RCC 7860 (cell line): ENCODE measurements at places on chromosomes 7 and 10.
A peak's percentile ranks its signal among the peaks of the same experiment; 100 is the strongest.

- DNase-seq: peak; percentile 79
These were observed 52.5 kb upstream of the NFKB2 start for GRCh38 chr10:102342958-102343357.

DNA sequence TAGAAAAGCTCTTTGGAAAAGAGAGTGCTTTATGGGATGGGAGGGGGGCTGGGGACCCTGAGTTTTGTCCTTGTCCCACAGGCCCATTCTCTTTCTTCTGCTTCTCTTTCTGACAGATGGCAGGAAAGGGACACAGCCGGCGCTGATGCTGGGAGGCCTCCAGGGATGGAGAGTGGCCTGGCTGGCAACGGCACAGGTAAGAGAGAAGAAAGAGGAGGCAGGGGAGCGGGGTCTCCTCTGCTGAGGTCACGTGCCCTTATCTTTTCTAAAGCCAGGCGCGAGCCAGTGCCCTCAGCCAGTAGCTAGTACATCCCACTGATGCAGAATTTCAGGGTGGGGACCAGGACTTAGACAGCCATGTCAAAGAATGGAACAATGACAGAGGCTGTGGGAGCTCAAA, 9.2 kb downstream of the ZNF775 start:
- no peak for DNase-seq

GRCh38 chr7:53110425-53110824, 75.0 kb downstream of the POM121L12 start:
- no peak for DNase-seq

- peak; percentile 61 for DNase-seq
These were observed 24.4 kb downstream of the TMEM273 start for GRCh38 chr10:49163741-49164140.

- no peak for DNase-seq
These were observed 346.5 kb upstream of the GALNT17 start for GRCh38 chr7:70785427-70785826.

DNA sequence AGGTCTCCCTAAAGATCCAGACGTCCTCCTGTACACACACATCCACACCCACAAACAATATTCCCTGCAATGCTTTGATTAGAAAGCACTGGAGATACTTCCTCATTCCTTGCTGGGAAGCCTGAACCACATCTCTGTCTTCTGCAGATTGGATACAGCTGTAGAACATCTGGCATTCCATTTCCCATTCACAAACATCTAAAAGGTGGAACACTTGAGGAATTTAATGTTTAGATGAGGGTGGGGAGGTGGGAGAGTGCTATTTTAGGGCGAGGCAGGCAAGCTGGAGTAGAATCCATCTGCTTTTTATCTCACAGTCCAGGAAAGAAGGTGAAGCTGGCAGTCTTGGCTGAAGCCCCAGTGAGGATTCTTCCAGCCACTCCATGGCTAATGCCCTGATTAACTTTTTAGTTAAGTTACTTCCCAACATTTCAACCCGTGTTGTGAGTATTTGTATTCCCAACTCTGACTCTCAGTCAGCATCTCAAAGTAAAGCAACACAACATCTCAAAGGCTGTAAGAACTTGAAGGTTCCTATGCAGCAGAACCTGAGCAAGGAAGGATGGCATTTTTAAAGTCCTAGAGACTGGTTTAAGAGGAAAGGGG, 46.1 kb downstream of the CYTH3 start:
- no peak for DNase-seq

DNA sequence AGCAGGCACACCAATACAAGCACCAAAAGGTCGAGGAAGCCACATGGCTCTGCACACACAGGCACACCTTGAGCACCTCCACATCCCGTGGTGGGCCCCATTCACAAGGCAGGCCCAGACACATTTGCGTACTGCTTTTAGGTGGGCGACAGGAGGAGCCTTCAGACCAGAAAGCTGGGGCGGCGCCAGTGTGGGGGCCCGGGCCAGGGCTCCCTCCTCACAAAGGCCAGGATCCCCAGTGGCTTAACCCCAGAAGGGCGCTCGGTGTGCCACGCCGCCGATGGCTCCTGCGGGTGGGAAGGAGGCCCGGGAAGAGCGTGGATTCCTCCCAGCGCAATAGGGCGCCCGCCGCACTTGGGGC, 2.8 kb upstream of the SMARCD3 start:
- no peak for DNase-seq

DNA sequence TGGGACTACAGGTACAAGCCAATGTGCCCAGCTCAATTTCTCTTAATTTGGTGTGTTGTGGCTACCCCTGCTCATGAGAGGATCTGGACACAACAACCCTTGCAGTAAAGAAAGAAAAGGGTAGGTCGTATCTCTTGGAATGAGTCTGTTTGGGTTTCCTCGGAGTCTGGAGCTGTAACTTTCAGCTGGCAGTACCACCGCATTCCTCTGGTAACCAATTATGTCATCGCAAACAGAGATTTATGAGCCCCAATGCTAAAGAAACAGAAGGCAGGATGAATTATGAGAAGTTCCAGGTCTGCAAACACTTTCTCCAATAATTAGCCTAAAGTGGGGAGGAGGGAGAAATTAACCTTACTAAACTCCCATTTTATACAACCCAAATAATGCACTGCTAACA, 186.6 kb upstream of the NRP1 start:
- no peak for DNase-seq

- no peak for DNase-seq
These were observed 9.7 kb upstream of the BICC1 start for GRCh38 chr10:58502956-58503355.

DNA sequence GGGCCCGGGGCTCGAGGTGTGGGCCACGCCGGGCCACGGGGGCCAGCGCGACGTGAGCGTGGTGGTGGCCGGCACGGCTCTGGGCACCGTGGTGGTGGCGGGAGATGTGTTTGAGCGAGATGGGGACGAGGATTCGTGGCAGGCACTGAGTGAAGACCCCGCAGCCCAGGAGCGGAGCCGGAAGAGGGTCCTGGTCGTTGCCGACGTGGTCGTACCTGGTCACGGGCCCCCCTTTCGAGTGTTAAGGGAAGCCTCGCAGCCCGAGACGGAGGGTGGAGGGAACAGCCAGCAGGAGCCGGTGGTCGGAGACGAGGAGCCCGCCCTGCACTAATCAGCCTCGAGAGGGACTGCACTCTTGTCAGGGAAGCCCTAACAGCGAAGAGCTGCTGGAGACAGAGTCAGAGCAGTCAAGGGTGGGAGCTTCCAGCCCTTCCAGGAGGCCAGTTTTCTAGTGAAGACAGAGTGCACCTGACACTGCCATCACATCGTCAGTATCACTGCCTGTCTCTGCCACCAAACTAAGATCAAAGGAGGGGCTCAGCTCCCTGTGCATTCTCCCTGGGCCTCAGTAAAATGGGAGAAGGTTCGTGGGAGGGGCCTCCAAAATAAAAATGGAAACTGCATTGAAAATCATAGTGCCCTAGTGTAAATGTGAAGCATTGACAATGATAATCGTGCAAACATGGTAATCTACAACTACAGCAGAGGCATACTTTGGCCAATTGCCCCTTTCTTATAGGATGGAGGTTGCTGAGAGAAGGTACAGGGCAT, 1.3 kb downstream of the MBLAC1 start:
- DNase-seq: no peak

DNA sequence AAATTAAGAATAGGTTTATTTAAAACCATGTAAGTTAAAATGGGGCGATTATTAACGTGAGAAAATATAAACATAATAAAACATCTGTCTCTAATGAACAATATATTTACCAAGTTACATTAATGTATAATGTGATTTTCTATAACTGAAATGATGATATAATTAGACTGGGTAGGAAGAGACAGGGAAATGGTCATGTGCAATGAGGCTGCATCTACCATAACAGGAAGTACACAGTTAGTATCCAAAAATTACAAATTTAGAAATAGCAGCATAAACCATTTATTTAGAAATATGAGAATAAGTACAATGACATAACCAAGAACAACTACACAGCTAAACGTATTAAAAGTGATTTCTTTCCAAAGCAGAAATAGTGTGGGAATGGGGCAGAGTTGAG, 25.8 kb upstream of the BET1 start:
- no peak for DNase-seq

DNA sequence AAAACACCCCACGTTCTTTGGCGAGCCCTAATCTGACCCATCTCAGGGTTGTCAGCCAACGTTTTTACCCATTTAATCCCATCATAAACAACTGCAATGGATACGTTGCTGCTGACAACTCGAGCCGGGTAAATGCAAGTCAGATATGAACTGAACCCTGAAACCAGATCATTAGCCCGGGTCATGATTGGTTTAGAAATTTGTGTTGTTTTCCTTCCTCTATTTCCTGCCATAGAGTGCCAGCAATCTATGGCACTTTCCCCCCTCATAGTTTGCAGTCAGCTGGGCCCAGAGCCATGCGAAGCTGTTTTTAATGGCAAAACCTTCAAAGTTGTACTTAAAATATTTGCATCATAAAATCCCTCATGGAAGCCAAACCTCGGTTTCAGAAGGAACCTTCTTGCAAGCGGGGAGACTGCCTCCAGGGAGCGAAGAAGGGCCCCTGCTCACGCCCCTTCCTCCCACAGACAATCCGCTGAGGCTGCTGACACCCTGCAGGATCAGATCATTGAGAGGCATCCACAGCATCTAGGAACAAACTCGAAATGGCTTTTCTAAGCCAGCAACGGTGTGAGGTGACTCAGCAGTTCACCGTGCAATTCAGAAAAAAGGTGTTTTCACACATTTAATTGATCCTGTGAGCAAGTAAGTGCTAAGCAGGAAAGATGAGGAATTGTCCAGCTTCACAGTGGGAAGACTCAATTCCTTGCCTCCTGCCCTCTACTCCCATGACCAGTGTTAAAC, 710.1 kb downstream of the PARD3 start:
- no peak for DNase-seq

GRCh38 chr7:30246392-30246791, 38.0 kb upstream of the ZNRF2 start:
- DNase-seq: no peak

- no peak for DNase-seq
These were observed 32.6 kb upstream of the ANLN start for GRCh38 chr7:36357054-36357453.

- DNase-seq: no peak
These were observed at the start of gene CALY for GRCh38 chr10:133336577-133337369. TSS of gene CALY (minus strand) at chr10:133336896. CDS start at chr10:133328989, 7,907 bp downstream.

DNA sequence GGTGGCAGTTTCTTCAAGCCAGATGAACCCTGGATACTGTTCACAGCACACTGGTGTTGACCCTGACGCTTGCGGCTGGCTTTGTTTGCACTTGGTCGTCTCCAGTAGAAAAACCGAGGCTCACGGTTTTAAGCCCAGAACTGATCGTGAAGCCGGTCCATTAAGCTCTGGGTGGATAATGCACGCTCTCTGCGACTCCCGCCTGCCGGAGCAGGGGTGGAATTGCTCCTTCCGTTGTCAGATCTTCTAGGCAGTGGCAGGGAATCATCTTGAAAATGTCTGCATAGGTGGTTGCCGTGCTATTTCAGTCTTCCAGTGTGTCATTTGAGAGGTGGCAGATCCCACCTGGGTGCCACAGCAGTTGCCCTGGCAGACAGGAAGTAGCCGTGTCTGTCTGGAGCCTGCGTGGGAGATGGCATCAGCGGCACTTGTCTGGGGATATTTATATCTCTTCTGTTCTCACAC, 35.9 kb upstream of the AP5Z1 start:
- DNase-seq: peak; percentile 78

GRCh38 chr10:35304649-35305048, 31.7 kb upstream of the CCNY start:
- no peak for DNase-seq

DNA sequence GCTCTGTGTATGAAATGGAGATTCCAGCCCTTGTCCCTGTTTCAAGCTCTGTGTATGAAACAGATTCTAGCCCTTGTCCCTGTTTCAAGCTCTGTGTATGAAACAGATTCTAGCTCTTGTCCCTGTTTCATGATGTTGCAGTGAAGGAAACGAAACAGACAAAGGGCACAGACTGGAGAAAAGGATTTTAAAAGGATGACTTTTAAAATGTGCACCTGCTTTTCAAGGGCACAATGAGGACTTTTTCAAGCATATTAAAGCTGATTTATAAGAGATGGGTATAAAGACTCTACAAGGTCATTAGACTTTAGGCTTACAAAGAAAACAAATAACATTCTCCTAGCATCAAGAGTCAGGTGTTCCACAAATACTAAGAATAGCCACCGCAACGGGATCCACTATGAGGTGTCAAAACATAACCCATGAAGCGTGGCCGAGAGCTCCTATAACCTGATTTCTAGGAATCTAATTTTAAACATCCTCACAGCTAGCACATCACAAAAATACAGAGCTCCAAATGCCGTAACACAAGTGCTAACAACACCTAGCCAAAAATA, 29.0 kb downstream of the DIP2C start:
- no peak for DNase-seq

DNA sequence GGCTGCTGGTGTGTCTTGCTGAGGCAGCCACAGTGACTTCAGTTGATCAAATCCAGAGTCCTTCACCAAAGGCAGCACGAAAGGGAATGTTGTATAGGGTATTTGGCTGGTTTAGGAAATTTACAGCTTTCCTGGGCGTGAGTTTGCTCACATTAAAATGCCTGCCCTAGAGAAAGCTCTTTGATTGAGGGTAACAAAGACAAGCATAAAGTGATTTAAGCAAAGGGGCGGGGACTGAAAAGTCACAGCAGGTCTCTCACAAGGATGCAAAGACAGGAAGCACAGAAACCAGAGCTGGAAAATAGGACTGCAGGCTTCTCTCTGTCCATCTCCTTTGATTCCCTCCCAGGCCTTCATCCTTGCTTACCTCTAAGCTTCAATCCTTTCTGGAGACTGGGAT, 139.2 kb downstream of the ELMO1 start:
- DNase-seq: no peak

DNA sequence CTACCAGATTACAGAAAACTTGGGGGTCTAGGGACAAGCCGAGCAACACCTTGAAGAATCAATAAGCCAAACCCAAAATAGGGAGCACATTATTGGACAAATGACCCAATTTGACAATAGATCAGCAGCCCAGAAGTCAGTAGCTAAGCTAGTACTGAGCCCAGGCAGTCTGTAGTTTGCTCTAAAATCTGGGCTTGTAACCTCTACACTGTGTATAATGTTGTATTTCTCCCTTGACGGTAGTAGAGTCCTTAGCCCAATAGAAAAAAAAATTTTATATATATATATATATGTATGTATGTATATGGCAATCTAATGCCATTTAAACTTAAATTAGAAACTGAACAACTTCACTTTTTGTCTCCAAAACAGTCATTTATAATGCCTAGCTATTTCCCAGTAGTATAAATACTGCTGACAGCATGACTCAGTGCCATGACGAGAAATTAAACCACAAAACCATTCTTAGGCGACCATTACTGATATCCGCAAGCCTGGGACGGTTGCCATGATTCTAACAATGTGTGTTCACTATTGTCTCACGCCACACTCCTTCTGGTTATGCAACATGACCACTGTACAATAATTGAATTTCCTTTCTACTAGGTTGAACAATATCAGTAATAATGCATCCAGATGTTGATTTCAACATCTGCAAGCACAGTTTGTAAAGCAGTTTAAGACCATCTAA, 110.5 kb downstream of the IPMK start:
- DNase-seq: peak; percentile 89
